ENCODE measurements at places on chromosomes 11 and 22.

GRCh38 chr11:132472411-132473172, 1059.7 kb downstream of the OPCML start:
- no peak for DNase-seq

DNA sequence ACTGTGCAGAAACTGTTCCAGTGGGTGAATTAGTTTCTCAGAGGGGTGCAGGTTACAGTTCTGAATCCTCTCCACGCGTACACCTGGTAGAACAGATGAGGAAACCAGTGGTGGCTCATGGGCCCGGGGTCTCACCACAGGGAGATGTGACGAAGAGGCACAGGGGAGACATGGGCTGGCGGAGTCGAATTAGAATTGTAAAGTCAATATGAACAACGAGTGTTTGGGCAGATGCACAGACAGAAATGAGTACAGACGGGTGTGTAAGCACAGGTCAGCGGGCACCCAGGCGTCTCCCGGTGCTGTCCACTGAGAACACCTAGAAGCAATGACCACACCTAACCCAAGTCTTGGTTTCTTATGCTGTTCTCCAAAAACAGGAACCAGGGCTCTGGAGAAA, 41.8 kb downstream of the GNB1L start:
- no peak for DNase-seq

- no peak for DNase-seq
These were observed 226.8 kb downstream of the AASDHPPT start for GRCh38 chr11:106304274-106304673.

DNA sequence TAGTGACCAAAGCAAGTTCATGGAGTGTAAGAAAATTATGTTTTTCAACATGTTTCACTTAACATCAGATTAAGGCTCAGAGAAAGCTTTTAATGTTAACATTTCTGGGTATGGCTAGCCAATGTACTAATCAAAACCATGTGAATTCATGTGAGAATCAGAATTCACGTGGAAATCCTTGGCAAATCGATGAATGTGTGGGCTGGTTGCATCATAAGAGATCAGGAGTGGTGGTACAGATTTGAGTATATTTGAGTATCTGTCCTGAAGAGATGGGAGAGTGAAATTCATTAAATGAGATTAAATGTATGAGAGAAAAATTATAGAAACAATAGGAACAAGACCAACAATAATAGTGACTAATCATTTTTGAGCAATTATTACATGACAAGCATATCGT, 638.6 kb upstream of the ANO5 start:
- no peak for DNase-seq

- DNase-seq, result no peak
These were observed 1349.0 kb downstream of the BRD1 start for GRCh38 chr22:48478529-48479265.

GRCh38 chr11:90202342-90202741, 20.5 kb downstream of the CHORDC1 start:
- no peak for DNase-seq

DNA sequence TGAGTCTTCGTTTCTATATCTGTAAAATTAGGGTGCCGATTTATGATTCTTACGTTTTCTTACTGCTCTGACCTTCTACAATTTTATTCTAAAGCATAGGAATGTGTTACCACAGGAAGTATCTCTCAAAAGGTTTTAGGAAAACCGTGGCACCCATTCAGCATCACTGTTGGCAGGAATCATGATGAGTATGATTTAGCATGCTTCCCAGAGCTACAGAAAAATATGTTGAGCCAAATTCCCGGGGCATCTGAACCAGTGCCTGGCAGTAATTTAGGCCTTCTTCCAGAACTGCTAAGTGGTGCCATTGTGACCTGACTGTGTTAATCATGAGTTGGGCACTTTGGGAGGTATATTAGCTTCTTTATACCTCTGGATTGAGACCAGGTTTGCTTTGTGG, 605.0 kb upstream of the RAG2 start:
- no peak for DNase-seq

- no peak for DNase-seq
These were observed 4.9 kb upstream of the OR52W1 start for GRCh38 chr11:6194065-6194581.

DNA sequence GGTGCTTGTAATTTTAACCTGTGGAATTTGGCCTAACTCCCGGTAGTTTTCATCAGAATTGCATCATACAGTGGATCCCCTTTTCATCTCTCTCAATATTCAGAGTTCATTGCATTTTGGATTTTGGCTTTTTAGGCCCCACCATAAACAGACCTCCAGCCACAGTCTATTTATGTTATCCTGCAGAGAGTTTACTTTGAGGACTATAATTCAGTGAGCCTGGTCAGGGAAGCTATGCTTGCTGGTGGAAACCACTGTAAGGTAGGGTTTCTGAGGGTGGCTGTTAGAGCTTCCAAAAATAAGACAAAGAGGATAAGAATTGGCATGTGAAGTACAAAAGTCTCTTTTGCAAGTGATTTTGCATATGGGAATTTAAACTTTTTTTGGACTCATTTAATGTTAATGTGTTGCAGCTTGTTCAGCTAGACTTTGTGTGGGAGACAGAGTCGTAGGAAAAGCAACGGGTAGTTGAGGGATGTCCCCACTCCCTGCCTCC, 34.8 kb upstream of the DDI1 start:
- DNase-seq, result no peak

GRCh38 chr22:32623943-32624342, 149.3 kb downstream of the FBXO7 start:
- DNase-seq, result no peak
